Stimulated activated CD4-positive, alpha-beta T cell treated with anti-CD3 and anti-CD28 coated beads, TNF-alpha, amount 100 ng/mL, for 1 hour (primary cell): ENCODE measurements at places on chromosomes 1 and 21.

- DNase-seq, result no peak
These were observed 3.9 kb downstream of the TMEM61 start for GRCh38 chr1:54984131-54984842.

GRCh38 chr1:21384620-21385019, 55.3 kb upstream of the NBPF3 start:
- DNase-seq, result no peak

DNA sequence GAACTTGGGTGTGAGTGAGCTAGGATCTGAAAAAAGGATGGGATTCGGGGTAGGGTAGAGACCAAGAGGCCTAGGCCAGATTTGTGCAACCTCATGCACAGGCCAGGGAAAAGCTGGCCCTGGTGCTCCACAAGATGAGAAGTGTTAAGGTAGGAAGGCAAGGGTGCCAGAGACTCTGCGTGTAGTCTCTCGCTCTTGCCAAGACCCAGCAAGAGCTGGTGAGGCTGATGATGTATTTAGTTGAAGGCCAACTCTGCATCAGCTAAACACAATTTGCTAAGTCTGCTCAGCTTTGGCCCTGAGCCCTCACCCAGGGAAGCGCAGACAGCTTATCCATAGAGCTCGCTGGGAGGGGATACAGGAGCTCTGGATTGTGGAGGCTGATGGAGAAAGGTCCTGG, 26.6 kb upstream of the SOX13 start:
- DNase-seq, result no peak

DNA sequence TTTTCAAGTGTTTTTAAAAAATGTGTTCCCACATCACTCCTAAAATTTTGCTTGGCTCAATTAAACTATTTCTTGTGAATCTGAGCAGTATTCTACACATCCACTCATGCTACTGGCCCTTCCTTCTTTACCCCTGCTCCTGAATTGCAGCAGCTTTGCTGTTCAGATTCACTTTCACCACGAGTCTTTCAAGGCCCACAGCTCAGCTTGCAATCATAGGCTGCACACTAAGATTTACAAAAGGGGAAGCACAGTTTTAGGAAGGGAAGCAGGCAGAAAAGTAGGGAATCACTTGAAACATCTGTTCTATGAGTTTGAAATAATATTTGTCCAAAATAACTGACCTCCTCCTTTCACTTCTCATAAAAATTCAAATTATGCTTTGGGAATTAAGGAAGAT, 70.9 kb upstream of the EDEM3 start:
- no peak for DNase-seq

DNA sequence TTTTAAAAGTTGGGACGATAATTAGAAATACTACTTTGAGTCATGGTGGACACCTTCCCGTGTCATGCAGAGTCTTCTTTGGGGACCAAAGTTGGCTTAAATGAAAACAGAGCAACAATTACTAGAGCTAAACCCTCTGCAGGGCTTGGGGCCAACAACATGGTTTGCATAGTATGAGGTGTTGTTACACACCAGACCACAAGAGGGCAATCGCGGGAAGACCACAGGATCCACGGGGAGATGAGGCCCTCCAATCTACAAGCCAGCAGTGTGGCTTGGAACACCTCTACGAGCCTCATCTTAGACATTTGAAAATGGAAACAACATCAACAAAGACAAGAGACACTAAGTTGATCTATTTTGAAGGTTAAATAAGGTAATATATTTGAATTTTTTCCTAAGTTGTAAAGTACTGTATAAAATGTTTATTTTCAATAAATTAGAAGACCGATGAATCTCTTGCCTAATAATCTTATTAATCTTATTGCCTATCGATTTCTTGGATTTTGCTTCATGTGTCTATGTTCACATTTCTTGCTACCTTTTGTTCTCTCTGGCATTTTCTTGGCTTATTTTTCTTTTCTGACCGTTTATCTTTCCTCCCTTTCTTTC, 8.2 kb upstream of the SMCP start:
- peak; percentile 26 for DNase-seq
